Activated CD4-positive, alpha-beta T cell treated with anti-CD3 and anti-CD28 coated beads for 4 hours (primary cell): ENCODE measurements at places on chromosomes 12 and 14.

GRCh38 chr12:130031571-130032189, 127.9 kb upstream of the TMEM132D start:
- DNase-seq = peak; percentile 54

GRCh38 chr12:40164034-40164433, 58.2 kb upstream of the SLC2A13 start:
- no peak for DNase-seq

DNA sequence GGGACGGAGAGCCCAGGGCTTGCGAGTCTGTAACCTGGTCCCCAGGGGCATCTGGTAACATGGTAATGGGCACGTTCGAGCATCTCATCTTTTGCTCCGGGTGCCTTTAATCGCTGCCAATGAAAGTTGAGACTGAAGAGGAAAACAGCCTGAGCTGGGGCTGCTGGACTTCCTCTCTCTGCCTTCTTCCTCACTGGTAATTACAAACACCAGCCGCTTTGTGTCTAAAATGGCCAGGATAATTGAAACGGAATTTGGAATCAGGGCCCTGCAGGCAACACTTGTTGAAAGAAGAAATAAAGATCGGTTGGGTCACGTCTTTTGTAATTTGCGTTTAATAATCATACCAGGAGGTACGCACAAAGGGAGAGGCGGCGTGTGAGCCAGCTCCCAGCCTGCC, 51.5 kb upstream of the GPATCH2L start:
- DNase-seq = no peak

DNA sequence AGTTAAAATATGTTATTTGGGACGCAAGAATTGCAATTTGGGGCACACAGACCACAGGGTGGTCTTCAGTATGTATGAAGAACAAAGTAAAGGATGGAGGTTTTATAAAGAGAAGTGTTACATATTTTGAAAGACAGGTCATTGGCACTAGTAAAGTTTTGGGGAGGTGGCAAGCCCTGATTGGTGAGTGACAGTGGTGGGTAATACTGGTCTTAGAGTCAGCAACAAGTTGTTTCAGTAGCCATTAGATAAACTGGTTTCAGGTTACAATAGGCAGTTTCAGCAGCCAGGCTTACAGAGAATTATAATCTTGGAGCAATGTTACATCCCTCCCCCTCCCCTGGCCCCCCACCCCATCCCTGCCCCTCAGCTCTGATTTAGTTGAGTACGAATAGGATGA, 17.5 kb downstream of the MARK3 start:
- DNase-seq = no peak

DNA sequence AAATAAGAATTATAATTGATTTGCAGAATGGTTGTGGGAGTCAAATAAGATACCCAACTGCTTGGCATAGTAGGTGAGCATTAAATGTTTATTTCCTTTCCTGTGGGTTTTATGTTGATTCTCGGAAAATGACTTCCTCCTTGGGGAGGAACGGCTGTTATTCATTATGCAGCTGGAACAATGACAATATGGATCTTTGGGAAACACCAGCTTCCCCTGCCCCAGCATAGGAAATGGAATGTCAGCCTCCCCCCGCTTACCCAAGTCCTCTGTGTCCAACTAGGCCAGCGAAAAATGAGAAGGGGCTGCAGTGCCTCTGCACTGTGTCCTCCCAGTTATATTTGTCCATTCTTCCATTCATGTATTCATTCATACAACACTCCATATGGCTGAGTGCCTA, 11.7 kb upstream of the CCDC177 start:
- DNase-seq = no peak

DNA sequence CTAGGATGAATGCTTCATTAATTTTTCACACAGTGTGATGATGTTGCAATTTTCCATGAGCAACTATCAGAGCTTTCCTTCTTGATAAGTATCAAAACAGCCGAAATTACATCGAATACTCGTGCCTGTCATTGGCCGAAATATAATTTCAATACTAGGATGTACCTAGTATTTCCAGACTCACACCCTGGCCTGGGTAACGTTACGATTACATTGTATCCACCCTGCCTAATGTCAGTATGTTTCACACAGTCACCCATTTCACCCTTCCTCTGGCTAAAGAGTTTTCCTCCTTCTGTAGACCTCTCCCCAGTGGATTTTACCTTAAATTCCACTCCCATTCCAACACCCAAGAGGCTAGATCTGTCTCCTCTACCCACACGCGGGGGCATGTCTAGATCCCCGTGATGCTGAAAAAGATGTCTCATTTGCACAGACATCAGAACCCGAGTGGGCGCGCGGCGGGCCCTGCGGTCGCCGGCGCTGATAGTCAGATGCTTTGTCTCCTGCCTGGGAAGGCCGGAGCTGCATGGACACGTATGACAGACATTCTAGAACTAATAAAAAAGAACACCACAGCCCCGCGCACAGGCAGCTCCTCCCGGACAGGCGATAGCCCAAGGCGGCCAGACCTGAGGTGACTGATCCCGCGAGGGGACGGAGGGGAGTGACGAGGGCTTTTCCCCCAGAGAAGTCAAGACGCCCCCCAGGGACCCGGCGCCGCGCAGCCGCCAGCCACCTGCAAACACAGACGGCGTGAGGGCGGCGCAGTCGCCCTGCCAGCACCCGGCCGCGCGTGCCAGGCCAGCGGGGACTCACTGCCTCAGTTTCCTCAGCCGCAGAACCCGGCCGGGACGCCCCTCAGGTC, 723 bp downstream of the KIF21A start:
- DNase-seq = peak; percentile 52

DNA sequence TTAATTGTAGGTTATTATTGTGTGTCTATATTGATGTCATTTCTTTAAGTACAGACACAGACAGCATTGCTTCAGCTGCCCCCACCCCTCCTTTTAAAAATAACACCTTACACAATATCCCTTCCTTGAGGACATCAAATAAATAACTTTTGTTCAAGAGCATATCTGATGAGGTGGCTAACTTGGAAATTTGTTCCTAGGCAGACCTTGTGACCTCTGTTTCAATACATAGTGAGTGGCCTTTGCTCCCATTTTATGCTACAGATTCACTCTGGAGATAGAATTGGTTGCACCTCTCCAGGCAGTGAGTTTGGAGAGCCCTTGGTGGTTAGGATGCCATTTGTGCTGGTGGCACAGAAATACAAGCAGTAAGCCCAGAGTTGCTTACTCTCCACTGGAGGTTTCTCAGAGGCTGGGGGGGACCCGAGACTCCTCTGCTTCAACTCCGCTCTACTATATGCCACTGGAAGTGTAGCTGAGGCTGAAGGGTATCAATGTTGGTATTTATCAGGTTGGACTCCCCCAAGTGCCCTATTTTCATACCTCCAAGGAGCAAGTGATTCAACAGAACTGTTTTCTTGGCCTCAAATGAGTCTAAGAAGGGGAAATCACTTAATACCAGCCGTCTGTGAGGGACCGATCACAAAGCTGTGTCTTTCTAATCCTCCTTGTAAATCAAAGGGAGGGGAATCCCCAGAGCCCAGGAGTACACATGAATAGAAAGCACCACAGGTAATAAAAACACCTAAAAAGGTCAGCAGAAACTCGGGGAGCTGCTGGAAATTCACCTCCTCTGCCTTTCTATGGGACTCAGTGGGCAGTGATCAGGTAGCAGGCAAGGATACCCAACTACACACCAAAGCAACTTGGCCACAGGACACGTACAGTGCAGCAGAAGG, 463.1 kb downstream of the RAD51B start:
- DNase-seq = peak; percentile 53

- DNase-seq = no peak
Observed at GRCh38 chr12:124057691-124058090, 84.7 kb downstream of the ZNF664 start.

- no peak for DNase-seq
Observed at GRCh38 chr12:93072340-93072739, 143.2 kb upstream of the EEA1 start.

- no peak for DNase-seq
Observed at GRCh38 chr12:122023339-122024131, 1.9 kb downstream of the BCL7A start.

DNA sequence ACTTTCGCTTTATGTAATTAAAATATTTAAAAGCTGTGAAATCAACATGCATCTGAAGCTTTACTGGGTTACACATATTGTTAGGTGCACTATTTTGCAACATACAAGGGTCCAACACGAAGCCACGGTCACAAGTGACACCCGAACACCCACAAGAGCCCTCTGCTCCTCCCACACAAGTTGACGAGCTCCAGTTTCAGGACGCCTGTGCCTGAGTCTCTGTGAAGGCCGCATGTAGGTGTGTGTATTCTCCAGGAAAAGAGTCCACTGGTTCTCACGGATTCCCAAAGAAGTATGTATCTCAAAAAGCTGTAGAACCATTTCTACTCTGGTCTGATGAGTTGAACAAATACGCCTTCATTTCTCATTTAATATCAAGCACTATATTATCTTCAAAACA, 12.0 kb downstream of the SLC15A4 start:
- no peak for DNase-seq

DNA sequence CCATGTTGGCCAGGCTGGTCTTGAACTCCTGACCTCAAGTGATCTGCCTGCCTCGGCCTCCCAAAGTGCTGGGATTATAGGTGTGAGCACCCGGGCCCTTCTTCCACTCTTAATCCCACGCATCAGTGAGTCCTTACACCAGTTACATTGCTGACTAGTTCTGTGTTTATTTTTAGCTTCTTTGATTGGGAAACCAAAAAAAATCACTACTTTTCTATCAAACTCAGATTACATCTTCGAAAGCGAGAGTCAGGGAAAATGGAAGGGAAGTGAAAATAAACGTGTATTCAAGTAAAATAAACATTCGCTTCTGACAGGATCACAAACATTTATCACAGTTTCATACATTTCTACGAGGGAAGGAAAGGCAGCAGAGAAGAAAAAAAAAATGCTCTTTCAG, 32.2 kb downstream of the FGD6 start:
- no peak for DNase-seq

GRCh38 chr14:88300817-88301216, 22.3 kb downstream of the KCNK10 start:
- DNase-seq = no peak

DNA sequence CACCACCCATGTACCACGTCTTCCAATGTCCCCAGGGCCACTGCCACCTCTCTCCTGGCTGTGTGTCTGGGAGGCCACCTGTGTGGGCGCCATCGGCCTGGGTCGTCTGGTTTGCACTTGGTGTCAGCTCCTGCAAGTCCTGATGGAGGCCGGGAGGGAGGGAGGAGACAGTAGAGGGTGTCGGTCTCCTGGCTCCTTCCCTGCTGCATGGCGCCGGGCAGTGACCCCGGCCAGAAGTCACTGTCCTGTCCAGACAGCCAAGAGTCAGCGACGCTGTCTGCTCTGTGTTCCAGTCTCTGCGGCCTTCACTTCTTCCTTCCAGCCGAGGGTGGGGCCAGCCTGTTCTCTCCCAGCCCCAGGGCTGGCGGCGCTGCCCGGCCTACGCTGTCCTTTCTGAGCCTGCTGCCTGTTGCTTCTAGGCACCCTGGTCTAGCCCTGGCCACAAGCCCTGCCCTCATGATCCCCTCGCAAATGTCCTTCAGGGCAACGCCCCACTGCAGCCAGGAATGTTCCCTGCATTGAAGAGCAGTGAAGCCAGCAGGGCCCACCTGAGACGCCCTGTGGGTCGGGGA, 13.0 kb upstream of the LBHD2 start:
- DNase-seq = no peak

DNA sequence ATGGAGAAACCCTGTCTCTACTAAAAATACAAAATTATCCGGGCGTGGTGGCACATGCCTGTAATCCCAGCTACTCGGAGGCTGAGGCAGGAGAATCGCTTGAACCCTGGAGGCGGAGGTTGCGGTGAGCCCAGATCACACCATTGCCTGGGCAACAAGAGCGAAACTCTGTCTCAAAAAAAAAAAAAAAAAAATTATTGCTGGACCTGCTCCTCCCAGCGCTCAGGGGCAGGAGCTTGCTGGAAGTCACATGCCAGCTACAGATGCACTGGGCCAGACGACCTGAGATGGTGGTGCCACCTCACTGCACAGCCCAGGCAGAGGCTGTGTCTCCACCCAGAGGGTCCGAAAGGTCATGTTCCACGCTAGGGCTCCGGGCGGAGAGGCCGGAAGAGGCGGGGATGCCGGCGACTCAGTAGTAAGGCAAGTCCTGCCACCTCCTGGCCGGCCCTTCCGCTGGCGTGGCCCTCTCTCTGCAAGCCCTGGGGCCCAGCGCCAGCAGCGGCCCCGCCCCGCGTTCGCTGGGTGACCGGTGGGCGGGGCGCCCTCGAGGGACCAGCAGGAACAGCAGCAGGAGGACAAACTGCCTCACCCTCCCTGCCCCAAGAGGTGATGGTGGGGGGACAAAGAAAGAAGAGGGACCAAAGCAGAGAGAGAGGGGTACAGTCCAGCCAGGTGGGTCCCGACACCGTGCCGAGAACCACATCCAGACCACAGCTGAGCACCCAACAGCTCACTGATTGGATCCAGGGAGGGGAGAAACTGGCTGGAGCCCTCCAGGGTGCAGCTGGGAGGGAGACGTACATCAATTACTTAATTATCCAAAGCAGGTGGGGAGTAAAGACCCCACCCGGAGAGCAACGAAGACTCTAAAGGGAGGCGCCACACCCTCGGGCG, 3.6 kb upstream of the RHOF start:
- DNase-seq = no peak

GRCh38 chr12:19757317-19757877, 318.1 kb downstream of the AEBP2 start:
- DNase-seq = no peak

DNA sequence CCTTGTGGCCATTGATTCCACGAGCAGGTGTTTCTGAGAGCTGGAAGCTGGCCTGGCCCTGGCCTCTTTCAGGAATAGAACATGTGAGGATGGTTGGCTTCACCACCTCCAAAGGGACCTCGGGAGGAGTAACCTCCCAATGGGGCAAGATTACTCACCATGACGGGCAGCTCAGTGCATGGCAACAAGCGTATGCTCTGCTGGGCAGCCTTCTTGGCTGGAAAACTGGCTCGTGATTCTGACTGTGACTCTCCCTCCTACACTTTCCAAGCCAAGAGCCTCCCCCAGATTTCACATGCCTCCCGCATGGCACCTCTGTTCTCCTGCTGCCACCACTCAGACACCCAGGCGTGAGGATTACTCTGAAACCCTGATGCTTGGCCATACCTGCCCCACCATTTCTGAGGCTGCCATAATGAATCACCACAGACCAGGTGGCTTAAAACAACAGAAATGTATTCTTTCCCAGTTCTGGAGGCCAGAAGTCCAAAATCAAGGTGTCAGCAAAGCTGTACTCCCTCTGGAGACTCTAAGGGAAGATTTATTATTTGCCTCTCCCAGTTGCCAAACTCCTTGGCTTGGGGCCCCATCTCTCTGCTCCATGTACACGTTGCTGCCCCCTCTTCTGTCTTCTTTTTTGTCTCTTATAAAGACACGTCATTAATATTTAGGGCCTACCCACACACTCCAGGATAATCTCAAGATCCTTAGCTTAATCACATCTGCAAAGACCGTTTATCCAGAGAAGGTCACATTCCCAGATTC, 215.9 kb downstream of the CHST11 start:
- no peak for DNase-seq

GRCh38 chr12:14605401-14605989, 37.8 kb upstream of the PLBD1 start:
- no peak for DNase-seq
